ENCODE measurements at places on chromosomes 4 and X. TPM values are rescaled to one million over a fixed set of nuclear protein-coding genes. Genes with fewer than 3 reads are reported as not detected.
A peak's percentile ranks its signal among the peaks of the same experiment; 100 is the strongest.

GRCh38 chrX:10177601-10178000, 20.8 kb downstream of the CLCN4 start:
- no peak for DNase-seq

ARMCX1 gene
- 1.0 TPM for polyA plus RNA-seq

GRCh38 chr4:151519728-151520415, 110.9 kb downstream of the FHIP1A start:
- no peak for DNase-seq

GRCh38 chr4:7029921-7030320, 13.3 kb upstream of the TADA2B start:
- no peak for DNase-seq

GRCh38 chr4:8568068-8568668, 12.0 kb upstream of the GPR78 start:
- no peak for DNase-seq

DNA sequence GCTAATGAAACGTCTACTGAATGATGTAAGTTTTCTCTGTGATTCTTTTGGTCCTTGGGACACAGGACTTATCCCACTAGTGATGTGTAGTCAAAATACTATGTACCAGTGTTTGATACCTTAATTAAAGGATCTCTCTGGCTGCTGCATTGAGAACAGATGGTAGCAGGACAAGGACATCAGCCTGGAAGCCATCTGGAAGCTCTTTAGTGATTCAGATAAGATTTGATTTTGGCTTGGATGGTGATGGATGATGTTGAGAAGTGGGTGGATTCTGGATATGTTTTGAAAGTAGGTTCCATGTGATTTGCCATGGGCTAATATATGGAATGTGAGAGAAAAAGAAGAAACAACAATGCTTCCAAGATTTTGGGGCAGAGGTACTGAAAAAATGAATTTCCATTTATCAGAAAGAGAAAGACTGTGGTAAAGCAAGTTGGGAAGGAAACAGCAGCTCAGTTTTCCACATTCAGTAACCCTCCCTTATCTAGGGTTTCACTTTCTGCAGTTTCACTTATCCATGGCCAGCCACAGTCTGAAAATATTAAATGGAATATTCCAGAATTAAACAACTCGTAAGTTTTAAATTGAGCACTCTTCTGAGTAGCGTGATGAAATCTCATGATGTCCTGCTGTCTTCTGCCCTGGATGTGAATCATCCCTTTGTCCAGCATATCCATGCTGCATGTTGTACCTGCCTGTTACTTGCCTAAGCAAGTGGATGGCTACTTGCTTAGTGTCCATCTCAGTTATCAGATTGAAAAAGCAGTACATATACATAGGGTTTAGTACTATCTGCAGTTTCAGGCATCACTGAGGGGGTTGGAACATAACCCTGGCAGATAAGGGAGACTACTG, 15.6 kb downstream of the CD38 start:
- DNase-seq, result no peak

DNA sequence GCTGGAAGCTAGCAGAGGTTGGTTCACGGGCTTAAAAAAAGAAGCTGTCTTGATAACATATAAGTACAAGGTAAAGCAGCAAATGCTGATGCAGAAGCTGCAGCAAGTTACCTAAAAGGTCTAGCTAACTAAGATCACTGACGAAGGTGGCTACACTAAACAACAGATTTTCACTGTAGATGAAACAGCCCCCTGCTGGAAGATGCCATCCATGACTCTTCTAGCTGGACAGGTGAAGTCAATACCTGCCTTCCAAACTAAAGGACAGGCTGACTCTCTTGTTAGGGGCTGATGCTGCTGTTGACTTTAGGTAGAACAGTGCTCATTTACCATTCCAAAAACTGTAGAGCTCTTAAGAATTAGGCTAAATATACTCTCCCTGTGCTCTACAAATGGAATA, 99.5 kb downstream of the FBXW7 start:
- no peak for DNase-seq

DNA sequence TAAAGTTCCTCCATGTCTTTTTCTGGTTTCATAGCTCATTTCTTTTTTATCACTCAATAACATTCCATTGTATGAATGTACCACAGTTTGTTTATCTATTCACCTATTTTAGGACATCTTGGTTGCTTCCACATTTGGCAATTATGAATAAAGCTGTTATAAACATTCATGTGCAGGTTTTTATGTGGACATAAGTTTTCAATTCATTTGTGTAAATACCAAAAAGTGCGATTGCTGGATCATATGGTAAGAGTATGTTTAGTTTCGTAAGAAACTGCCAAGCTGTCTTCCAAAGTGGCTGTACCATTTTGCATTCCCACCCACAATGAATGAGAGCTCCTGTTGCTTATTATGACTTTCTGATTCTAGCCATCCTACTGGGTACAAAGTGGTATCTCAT, 36.3 kb upstream of the ZFX start:
- DNase-seq, result no peak

GRCh38 chr4:155474758-155475157, 98.0 kb upstream of the MAP9 start:
- DNase-seq, result no peak

GRCh38 chr4:187608001-187608421, 387.6 kb upstream of the ZFP42 start:
- no peak for DNase-seq

GPC4 gene
- not detected for polyA plus RNA-seq

- DNase-seq, result no peak
Measured at GRCh38 chr4:27861381-27861787, 1000.7 kb downstream of the STIM2 start.

- DNase-seq, result no peak
Measured at GRCh38 chr4:180566492-180566891, 1676.7 kb upstream of the TENM3 start.

DNA sequence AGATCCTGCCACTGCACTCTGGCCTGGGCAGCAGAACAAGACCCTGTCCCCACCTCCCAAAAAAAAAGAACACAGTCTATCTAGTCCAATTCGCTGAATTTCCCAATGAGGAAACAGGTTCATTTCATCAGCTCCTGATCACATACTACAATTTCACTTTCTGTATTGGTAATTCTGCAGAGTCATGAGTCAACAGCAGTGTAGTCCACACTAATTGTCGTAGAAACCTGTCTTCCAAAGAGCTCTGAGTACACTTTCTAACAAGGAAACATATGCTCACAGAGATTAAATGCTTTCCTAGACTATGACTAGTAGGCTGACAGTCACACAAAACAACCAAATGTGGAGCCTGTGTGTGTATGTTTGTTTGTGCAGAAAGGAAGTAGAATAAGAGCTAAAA, 91.9 kb downstream of the GPC4 start:
- no peak for DNase-seq

- DNase-seq, result no peak
Measured at GRCh38 chr4:150579551-150580234, 2.3 kb upstream of the MAB21L2 start.

C4orf50 gene
- 0.08 TPM for polyA plus RNA-seq

DNA sequence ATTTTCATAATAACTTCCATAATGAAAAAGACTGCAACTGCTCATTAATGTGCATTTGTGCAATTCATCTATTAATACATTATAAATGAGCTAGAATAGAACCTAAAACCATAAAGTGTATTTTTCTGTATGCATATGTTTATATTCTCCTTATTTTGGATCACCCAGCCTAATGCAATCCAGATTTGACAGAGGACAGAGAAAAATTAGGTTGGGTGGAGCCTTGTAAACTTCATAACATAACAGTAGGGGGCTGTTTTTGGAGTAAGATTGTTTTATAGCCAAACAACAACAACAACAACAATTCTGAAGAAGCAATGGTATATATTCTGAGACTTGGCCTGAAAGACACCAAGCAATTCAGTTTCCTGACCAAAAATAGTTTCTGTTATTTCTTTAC, 615.3 kb upstream of the SLIT2 start:
- no peak for DNase-seq

HTN1 gene
- not detected for polyA plus RNA-seq

DNA sequence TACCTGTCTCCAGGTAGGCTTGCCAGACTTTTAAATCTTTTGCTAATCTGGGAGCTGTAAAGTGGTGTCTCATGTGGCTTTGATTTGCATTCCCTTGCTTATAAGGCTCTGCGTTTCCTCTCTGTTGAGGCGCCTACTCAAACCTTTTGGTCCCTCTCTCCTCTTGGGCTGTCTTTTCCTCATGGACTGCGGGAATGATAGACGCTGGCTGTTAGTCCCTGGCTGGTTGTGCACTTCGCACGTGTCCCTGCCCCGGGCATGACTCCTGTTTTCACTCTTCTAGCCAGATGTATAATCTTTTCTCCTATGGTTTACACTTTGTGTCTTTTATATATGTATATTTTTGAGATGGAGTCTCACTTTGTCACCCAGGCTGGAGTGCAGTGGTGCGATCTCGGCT, 39.7 kb downstream of the RGS12 start:
- DNase-seq, result no peak

GRCh38 chr4:48653217-48654014, 126.7 kb downstream of the FRYL start:
- peak; percentile 8 for DNase-seq

DNA sequence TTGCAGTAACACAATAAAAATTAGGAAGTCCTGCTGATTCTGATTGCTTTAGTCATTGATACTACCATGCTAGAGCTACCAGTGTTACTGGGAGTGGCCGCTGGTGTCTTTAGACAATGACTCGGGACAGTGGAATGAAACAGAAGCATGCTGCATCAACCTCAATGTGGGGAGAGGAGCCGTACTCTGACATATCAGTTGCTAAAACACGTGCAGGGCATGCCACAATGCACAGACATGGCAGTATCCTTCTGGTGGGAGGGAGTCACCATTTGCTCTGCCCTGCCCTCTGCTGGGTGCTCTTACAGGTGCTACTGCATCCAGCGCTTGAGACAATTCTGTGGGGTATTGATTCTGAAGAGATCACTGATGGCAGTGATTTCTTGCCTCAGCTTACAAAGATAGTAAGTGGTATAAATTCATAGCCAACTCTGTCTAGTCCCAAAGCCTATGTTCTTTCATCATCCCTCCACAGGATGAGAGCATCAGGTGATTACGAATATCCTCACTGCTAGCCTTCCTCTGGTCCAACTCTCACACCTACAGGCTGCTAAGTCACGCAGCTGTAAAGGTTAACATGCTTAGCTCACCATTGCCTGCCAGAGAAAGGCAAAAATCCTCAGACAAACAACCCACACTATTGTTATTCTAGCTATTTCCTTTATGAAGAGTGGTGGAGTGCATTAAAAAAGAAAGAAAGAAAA, 43.7 kb downstream of the NSG1 start:
- DNase-seq, result peak; percentile 35

DNA sequence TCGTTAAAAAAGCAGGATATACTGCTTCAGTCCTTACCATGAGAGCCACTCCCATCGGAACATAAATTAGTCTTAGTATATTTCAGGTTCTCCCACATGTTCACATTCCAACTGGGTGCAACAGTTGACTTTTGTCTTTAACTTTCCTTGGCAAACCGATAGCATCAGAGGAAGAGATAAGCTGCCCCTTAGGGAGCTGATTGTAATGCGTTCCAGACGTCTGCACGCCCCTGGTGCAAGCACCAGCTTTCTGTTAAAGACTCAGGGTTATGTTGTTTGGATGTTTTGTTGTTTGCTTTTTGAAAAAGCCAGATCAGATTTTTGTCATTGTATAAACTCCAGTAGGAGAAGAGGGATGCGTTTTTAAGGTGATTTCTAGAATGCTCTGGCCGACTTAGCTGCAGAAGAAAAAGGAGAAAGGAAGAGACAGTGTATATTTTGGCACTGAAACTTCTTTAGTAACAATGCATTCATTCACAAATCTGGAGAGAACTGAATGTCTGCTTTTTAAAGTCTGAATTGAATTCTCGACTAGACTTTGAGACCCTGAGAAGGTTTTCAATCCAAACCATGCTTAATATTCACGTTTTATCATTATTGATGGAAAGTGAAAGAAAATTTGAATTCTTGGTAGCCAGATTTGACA, 160.9 kb downstream of the CBR4 start:
- no peak for DNase-seq

EVC gene
- 0.02 TPM for polyA plus RNA-seq

DNA sequence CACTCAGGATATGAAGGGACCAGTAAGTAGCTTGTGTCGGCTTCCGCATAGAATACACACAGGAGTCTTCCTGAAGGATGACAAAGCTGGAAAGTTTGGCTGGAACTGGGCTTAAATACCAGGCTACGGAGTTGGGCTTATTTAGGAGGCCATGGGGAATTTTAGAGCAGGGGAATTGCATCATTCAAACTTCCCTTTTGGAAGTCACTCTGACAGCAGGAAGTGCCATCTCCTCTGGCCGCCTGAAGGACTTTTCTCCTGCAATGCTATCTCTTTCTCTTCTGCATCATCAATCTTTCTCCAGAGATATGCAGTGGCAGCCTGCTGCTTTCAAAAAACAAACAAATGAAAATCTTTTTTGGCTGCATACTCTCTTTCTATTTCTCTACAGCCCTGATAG, 48.4 kb upstream of the PAK3 start:
- no peak for DNase-seq

GRCh38 chr4:56665781-56666180, 15.3 kb downstream of the HOPX start:
- DNase-seq, result no peak

UGT2B15 gene
- not detected for polyA plus RNA-seq

GRCh38 chr4:183437452-183437851, 7.0 kb upstream of the CDKN2AIP start:
- DNase-seq, result no peak

GRCh38 chr4:85610450-85610849, 135.5 kb downstream of the ARHGAP24 start:
- DNase-seq, result no peak

DNA sequence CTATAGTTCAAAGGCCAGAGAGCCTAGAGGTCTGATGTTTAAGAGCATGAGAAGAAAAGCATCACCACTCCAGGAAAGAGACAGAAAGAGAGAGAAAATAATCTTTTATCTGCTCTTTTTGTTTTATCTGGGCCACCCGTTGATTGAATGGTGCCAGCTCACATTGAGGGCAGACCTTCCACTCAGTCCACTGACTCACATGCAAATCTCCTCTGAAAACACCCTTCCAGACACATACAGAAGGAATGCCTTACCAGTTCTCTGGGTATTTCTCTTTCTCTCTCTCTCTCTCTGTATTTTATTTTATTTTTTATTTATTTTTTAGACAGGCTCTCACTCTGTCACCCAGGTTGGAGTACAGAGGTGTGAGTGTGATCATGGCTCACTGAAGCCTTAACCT, 252.5 kb downstream of the DTHD1 start:
- DNase-seq, result no peak

DNA sequence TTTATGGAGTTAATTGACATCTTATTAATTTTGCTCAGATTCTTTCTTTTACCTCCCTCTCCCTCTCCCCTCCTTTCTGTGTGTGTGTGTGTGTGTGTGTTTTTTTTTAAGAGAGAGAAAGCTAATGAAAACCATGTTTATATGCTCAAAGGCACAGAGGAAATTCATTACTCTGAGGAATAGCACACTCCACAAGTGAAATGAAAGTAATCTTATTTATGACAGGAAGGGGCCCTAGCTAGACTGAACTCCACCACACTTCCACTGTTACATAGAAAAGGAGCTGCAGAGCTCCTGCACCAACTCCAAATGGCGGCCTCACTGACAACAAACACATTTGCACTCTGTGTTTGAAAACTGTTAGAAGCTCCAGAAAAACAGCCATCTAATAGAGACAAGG, 150.6 kb downstream of the RASL11B start:
- no peak for DNase-seq

Measured in CD8-positive, alpha-beta memory T cell (primary cell).